ENCODE measurements at places on chromosomes 2 and 18.

DNA sequence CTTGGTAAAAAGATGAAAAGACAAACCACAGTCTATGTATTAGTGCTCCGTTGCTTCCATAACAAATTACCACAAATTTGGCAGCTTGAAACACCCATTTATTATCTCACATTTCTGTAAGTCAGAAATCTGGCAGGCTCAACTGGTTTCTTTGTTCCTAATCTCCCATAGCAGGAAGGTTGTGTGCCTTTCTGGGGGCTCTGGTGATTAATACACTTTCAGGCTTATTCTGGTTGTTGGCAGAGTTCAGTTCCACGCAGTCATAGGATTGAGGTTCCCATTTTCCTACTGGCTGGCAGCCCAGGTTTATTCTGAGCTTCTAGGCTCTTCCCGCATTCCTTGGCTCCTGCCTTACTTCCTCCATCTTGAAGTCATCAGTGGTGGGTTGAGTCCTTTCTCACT is 189.3 kb downstream of the ANAPC1 start:
- peak; percentile 82 for DNase-seq

GRCh38 chr2:234199996-234200395 is 149.5 kb downstream of the SPP2 start:
- DNase-seq = no peak

GRCh38 chr2:50431958-50432650 is 599.8 kb downstream of the NRXN1 start:
- DNase-seq = no peak

DNA sequence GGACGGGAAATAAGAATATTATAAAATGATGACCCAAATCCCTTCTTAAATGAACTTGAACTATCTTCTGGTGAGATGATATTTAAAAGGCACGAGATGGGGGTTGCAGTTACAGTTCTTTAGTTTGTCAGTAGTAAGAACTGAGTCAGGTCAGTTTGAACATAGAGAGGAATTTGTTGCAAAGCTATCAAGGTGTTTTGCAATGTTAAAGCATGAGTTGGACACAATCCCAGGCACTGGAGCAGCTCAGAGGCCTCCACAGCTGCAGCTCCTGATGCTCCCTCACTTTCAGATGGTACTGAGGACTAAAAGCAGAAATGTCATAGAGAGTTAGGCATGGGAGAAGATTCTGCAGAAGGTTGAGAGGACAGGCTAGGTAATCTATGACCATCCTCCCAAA is 236.0 kb downstream of the BCL2 start:
- no peak for DNase-seq

GRCh38 chr2:4992226-4992625 is 700.0 kb upstream of the SOX11 start:
- no peak for DNase-seq

Data from right hindlimb (tissue), 1 donor.